ENCODE measurements at places on chromosomes 2 and 18. TPM values are rescaled to one million over a fixed set of nuclear protein-coding genes. Genes with fewer than 3 reads are reported as not detected.

The RGPD4 gene
- total RNA-seq = not detected

The DPP10 gene
- 2.5 TPM for total RNA-seq

The SFTPB gene
- 21.7 TPM for total RNA-seq

The MRPL19 gene
- 56.8 TPM for total RNA-seq

The TMEM131 gene
- 60.6 TPM for total RNA-seq

The EVA1A gene
- 9.7 TPM for total RNA-seq

GRCh38 chr18:56987236-56987635, 159.7 kb upstream of the BOD1L2 start:
- DNase-seq = no peak

DNA sequence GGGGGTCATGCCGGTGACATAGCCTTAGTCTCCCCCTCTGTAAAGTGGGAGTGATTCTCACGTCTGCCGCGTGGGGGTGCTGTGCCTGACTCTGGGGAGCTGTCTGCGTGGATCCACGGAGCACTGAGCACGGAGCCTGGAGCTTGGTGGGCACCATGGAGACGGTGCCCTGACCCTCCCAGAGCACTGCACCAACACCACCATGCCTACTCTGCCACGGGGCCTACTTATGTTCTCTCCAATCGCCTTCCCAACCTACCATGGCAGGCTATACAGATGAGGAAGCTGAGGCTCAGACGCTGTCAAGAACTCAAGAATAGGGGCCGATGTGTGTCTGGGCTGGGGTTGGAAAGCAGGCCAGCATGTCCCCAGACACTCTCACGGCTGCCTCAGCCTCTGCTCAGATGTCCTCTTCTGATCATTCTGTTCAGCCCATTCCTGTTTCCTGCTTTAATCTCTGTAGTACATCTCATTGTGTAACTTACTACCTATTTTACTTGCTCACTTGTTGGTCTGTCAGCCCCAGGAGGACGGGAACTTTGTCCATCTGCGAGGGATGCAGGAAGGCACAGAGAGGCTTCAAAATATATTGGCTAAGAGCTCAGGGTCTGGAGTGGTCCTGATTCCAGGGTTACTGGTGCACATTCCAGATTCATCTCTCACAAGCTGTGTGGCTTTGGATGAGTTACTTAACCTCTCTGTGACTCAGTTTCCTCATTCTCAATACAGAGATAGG, 168.1 kb upstream of the HS6ST1 start:
- no peak for DNase-seq

DNA sequence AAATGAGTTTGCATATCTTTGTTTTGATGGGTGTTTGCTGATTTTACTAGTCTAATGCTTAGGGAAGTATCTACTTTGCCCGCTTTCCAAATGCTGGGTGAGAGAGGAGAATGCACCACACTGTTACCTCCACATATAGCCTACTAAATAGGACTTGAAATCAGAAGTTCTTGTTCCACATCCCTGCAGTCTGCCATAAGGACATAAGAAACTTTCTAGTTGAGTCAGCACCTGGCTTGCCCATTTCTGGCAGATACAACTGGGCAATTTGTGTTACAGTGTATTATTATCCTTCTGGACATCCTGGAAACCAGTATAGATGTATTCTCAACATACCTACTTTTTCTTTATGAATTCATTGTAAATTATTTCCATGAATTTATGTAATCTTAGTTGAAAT, 29.5 kb downstream of the ANXA4 start:
- DNase-seq = no peak

- DNase-seq = peak; percentile 63
Measured at GRCh38 chr18:56381196-56381595, 257.2 kb downstream of the TXNL1 start.

- DNase-seq = peak; percentile 8
Measured at GRCh38 chr18:47821314-47821713, 109.1 kb downstream of the SMAD2 start.

- DNase-seq = no peak
Measured at GRCh38 chr2:219713110-219713509, 85.7 kb downstream of the SLC4A3 start.

GRCh38 chr2:151033271-151034248, 228.1 kb downstream of the RBM43 start:
- peak; percentile 11 for DNase-seq

DNA sequence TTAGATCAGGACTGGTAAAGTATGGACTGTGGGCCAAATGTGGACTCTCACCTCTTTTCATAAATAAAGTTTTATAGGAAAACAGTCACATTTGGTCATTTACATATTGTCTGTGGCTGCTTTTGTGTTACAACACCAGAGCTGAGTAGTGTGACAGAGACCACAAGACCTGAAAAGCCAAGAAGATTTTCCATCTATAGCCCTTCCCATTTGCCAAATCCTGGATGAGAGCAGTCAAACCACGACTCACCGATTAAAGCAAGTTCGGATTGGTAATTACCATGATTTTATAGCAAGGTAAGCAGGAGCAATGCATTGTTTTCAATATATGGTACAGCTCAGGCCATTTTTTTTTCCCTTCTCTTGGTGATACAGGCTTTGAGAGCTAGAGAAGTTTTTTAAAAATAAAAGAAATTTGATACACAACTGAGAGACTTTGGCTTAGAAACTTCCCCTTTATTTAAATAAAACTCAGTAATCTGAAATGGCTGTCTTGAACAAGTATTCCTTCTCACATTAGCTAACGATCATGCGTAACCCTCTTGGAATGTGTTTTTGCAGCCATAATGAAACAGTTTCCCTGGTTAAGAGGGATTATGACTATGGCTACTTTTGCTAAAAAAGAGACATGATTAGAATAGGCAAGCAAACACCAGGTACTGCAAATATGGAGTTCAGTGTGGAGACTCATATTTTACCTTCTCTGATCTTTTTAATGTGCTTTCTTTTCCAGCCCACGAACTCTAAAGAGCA, 9.5 kb upstream of the MALL start:
- peak; percentile 47 for DNase-seq

DNA sequence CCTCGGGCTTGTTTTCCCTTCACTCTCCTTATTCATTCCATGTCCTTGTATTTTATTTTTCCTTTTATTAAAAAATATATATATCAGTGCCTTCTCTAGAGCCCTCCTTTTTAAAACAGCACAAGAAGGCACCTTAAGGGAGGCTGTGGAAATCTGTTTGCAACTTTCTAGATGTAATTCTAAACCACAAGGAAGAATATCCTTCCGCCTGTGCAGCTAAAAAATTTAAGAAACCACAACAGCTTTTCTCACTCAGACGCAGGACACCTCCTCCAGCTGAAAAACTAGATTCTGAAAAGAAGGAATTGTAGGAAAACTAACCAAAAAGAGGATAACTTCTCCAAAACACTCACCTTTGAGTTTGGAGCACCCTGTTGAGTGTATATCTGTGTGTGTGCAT, 142.2 kb downstream of the BCL11A start:
- no peak for DNase-seq

All from tongue (tissue), 3 donors.